ENCODE measurements at places on chromosomes 4 and X. TPM values are rescaled to one million over a fixed set of nuclear protein-coding genes. Genes with fewer than 3 reads are reported as not detected.
A peak's percentile ranks its signal among the peaks of the same experiment; 100 is the strongest.

- no peak for DNase-seq
These were observed 664.2 kb upstream of the CPEB2 start for GRCh38 chr4:14337892-14338584.

DNA sequence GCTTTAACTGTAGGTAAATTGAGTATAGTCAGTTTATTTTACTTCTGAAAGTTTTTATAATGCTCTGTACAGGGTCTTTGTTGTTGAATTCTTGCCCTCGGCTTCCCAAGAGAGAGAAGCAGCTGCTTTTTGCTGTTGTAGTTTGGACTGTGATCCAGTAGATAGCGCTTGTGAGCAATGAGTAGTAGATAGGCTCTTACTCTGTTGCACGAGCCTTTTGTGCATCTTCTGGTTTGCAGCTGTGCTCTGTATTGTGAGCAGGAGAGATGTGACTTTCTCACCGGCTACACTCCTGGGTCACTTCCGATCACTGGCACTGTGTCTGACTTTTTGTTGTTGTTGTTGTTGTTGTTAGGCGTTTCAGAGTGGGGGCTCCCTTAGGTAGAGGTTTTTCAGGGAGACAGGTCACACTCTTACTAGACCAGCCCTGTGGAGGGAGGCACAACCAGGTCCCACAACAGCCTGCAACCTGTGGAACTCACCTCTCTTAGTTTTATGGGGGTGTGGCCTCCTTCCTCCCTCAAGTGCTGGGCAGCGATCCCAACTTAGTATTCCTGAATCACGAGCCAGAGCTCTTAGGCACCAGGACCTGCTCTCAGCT is 822.1 kb upstream of the GALNTL6 start:
- DNase-seq: no peak

KLKB1 gene
- not detected for total RNA-seq

MND1 gene
- total RNA-seq: 20.3 TPM

GRCh38 chr4:186725469-186726425 is 2.1 kb upstream of the FAT1 start:
- peak; percentile 80 for DNase-seq

SPANXA2 gene
- 25.7 TPM for total RNA-seq
